ENCODE measurements at places on chromosomes 1 and 21. TPM values are rescaled to one million over a fixed set of nuclear protein-coding genes. Genes with fewer than 3 reads are reported as not detected.

DNA sequence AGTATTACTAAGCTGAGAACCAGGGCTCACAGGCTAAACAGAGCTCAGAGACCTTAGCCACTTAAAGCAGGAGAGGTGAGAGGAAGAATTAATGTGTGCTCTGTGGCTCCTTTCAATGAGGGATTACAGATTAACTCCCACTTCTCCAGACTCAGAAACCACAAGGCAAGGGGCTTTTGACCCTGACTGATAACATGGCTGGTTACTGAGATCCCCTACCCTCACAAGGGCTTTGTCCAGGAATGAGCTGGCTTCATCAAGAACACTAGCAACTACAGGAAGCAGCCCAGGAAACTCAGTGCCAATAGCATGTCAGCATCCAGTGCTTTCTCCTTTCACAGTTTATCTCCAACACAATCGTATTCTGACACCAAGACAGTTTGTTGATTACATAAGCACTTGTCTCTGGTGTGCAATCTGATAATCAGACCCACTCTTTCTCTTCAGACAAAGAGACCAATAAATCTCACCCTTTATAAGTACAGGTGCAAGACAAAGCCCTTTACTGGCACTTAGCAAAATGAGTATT, 38.8 kb downstream of the ERI3 start:
- DNase-seq = no peak

GRCh38 chr1:234072793-234073192, 168.3 kb downstream of the SLC35F3 start:
- no peak for DNase-seq

GRCh38 chr1:93448983-93449804, 1.3 kb downstream of the FNBP1L start:
- DNase-seq = peak; percentile 14

Gene LCK
- total RNA-seq = 0.64 TPM

Gene OR2L3
- 1.9 TPM for total RNA-seq

DNA sequence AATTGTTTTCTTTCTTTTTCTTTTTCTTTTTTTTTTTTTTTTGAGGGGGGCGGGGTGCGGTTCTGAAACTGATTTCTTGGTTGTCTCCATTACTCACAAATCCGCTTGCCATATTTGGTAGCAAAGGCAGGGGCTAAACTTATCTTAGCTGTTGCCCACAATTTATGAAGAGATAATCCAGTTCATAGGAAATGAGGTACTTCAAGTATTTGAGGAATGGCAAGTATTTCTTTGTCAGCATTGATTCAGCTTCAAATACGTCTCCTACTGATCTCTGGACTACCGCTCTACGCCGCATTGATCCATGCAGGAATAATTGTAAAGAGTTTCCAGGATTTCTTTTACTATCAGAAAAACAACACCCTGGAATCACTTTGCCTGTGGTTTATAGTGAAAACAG, 289.2 kb upstream of the DPYD start:
- no peak for DNase-seq

DNA sequence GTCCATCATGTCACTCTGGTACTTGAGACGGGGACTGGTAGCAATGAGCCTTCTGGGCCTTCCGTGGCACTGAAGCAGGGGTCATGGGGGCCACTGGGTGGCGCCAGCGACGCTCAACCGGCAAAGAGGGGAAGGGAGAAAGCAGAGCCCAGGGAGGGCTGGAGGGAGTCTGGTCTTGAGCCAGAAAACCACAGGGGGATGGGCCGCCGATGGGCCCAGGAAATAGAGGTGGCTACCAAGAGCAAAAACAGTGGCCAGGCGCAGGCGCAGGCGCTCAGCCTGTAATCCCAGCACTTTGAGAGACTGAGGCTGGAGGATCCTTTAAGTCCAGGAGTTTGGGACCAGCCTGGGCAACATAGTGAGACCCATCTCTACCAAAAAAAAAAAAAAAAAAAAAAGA, 21.8 kb downstream of the EXOC8 start:
- no peak for DNase-seq

DNA sequence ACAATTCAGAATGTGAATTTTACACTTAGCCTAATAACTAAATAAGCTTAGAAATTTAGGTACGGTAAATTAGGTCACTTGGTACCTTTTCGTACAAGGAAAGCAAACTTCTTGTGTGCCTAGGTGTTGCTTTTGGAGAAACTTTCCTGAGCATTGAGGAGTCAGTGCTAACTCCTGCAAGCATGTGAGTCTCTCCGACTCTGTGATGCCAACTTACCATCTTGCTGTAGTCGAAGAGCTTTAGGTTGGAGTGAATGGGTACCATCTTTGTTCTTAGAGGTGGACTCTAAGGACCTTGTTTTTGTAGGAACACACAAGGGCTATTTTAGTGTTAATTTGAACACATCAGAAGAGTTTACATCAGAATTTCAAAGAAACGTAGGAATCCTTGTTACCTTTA, 688.9 kb downstream of the USP25 start:
- DNase-seq = no peak

Gene TRNAU1AP
- total RNA-seq = 33.6 TPM

DNA sequence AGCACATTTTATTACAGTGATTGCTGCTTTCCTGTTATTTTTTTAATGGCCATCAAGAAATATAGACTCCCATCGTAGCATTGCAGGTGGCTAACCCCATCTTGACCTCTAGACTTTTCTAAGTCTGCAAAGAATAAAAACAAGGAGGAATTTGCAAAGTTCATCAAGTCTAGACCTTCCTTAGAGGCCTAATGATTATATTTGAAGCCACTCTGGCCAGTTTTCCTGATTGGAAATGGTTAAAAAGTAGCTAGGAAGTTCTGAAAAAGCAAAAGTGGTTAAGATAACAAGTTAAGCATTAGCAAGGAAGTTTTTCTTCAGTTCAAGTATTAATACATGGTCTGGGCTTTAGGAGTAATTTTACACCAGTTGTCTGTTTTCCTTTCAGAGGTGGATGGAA, 16.7 kb upstream of the KCNJ15 start:
- DNase-seq = no peak

Gene S100A8
- total RNA-seq = 2.9 TPM

Data from cerebellum (tissue), 4 donors.